ENCODE measurements at places on chromosomes 6 and 20.

- DNase-seq = no peak
These were observed 12.2 kb upstream of the ANKEF1 start for GRCh38 chr20:10022625-10023024.

GRCh38 chr6:79630380-79630882 is 698 bp upstream of the SH3BGRL2 start:
- DNase-seq = no peak

DNA sequence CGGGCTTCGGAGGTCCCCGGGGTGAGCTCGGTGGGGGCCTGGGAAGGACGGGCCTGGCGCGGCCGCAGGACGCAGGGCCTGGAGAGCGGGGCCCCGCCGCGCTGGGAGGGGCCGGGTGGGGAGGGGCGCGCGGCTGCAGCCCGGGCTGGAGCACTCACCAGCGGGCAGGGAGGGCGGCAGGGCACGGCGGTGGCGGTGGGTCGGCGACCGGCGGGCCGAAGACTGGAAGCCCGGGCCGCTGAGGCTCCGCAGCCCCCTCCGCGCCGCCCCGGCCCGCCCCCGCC is at the start of gene GATA5:
TSS of gene GATA5 (minus strand) at position 224 of the 284 bp plus-strand sequence. CDS start 474 bp downstream, outside the sequence.
- DNase-seq = no peak

DNA sequence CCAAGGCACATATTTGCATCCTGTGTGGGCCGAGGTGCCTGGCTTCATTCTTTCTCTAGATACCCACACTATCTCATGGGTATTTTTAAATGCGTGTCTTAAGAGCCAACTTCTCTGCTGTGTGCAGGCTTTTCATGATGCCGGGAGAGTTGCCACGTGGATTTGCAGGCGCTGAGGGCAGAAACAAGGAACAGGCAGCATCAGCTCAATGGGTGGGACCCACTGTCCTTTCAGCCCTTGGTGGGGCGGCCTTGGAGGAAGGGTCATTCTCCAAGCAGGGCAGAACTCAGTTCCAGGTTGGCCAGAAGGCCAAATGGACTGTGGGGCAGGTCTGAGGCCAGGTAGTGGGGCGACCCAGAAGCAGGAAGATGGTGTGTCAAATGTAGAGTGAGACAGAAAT is 84.7 kb downstream of the PHACTR3 start:
- no peak for DNase-seq

- no peak for DNase-seq
These were observed 72.6 kb upstream of the SCGN start for GRCh38 chr6:25579391-25579883.

GRCh38 chr6:753486-753885 is 60.5 kb upstream of the EXOC2 start:
- DNase-seq = no peak

- no peak for DNase-seq
These were observed 29.9 kb downstream of the KIF13A start for GRCh38 chr6:17957498-17957897.

- DNase-seq = no peak
These were observed 250.8 kb upstream of the HTR1E start for GRCh38 chr6:86686496-86686895.

DNA sequence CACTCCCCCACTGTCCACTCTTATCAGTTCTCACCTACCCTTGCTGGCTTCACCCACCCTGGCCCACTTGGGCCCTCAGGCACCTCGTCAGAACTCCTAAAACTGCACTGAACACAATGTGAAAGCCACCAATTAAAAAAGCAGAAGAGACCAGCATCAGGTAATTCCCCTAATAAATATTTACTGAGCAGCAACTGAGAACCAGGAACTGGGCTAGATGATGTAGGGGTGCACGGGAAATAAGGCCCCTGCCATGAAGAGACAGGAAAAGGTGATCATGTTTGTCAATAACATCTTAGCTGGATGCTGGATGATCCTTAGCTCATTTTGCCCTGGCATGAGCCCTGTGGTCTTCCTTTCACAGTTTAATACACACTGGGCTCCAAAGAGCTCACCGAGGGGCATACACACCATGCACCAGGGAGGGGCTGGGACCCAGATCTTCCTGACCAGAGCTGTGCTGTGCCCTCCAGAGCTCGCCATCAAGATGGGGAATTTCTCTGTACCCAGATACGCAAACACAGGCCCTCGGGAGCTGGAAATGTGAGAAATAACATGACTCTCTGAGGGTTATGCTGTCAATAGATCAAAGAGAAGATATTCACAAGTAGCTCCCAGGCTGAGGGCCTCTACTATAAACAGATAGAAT is 113.6 kb upstream of the SLC22A16 start:
- no peak for DNase-seq

- DNase-seq = no peak
These were observed 736.6 kb upstream of the NRSN1 start for GRCh38 chr6:23389386-23389785.

DNA sequence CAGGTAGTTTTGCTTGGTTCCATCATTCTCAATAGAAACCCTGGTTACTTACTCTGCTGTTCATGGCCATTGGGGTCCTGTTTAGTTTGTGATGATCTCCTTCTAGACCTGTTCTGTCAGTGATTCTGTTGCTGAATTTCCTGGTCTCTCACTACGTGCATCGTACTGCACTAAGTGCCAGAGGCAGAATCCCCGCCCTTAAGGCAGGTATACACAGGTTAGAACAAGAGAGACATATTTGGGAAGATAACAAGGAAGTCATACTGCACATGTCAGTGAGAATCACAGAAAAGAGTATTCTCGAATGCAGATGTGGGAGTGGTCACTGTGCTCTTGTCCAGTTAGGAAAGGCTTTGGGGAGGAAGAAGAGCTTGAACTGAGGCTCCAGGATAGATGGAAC is 148.1 kb upstream of the MYLIP start:
- no peak for DNase-seq

GRCh38 chr20:11861479-11861878 is 56.2 kb upstream of the BTBD3 start:
- no peak for DNase-seq

- DNase-seq = no peak
These were observed 591.0 kb upstream of the GJE1 start for GRCh38 chr6:141541581-141542324.

DNA sequence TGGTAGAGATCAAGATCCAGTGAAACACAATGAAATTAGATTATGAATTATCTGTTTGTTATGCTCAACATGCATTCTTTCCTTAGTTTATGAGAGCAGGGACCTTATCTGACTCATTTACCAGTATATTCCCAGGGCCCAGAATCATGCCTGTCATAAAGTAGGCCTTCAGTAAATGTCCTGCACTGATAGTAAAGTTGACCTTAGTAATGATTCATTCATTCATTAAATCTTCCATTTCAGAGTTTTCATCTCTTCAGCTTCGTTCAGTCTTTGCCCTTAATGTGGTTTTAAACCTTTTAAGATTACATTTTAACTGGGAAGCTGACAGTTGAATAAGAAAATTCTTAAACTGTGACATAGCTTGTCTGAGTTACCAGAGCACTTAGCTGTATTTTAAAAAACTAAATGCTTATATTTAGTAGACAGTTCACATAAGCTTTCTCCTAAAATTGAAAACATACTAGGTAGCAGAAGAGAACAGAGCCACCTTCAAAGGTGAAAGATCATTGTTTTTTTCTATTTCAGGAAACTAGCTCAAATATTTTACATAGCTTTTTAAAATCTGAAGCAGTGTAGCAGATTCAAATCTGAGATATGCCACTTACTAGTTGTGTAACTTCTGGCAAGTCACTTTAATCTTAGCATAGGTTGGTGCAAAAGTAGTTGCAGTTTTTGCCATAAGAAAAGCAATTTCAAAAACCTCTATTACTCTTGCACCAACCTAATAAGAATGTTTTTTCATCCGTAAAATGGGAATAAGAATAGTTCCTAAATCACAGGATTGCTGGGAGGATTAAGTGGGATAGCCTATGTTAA is 41.4 kb downstream of the MCM8 start:
- DNase-seq = no peak

- DNase-seq = no peak
These were observed 346.7 kb downstream of the CDH26 start for GRCh38 chr20:60304931-60305330.

DNA sequence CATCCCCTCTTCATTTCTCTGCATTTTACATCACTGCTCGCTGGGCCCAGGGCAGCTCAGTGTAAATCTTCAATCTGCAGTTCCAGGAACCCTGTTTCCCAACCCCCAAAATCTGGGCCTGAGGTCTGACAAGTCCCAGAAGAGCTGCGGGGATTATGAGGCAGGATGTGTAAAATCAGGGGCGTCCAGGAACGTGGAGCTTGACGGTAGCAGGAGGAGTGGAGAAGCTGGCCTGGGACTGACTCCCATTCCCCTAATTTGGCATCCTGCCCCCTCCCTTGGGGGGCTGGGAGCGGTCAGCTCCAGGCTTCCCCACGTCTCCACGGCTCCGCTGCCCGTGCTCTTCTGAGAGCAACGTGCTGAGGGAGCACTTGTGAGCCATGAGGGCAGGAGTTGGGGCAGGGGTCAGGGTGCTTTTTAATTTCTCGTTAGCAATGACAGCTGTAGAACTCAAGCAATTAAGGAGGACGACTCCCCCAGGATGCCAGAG is 23.4 kb upstream of the VEGFA start:
- no peak for DNase-seq

GRCh38 chr6:39077882-39078594 is 29.5 kb downstream of the GLP1R start:
- DNase-seq = no peak

GRCh38 chr6:43274916-43275597 is 23.0 kb upstream of the SLC22A7 start:
- DNase-seq = no peak

- DNase-seq = no peak
These were observed 39.4 kb upstream of the SPDEF start for GRCh38 chr6:34595332-34596184.

GRCh38 chr6:108363113-108363512 is 68.3 kb downstream of the AFG1L start:
- no peak for DNase-seq

- DNase-seq = no peak
These were observed 5.0 kb downstream of the BEND6 start for GRCh38 chr6:56959938-56960337.

GRCh38 chr20:41261260-41261659 is 56.3 kb downstream of the ZHX3 start:
- no peak for DNase-seq

GRCh38 chr20:17771206-17772004 is 71.6 kb downstream of the BANF2 start:
- peak; percentile 55 for DNase-seq

DNA sequence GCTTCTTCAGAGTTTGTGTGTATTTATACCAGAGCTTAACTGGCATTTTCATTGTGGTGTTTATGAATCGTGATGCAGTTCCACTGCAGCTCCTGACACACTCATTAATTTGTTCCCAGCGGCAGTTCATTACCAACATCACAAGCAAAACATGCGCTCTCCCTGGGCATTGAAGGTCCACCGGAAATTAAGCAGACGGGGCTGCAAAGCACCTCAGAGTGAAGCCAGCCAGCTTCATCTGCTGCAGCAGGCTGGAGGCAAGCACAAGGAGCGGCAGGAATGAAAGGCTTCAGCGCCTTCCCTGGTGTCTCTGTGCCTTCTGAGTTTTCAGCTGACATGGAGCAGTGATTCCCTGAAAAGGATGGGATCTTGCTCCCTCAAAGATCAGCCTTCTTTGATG is 246.0 kb upstream of the SPTLC3 start:
- no peak for DNase-seq

DNA sequence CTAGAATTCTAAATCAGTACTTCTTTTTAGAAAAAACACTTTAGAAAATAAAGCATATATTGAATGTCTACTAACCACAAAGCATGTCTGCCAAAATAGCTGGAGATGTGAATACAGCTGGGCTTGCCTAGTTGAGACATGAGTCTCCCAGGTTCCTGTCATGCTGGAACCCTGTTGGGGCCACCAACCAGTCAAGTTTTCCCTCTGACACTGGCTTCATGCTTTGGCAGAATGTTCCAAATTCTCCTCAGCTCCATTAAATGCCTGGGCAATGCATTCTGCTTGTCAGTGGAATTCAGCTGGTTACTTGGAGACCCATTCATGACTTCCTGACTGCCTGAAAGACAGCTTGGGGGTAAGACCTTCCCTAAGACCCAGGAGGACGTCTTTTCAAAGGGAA is 87.2 kb downstream of the PRND start:
- no peak for DNase-seq

DNA sequence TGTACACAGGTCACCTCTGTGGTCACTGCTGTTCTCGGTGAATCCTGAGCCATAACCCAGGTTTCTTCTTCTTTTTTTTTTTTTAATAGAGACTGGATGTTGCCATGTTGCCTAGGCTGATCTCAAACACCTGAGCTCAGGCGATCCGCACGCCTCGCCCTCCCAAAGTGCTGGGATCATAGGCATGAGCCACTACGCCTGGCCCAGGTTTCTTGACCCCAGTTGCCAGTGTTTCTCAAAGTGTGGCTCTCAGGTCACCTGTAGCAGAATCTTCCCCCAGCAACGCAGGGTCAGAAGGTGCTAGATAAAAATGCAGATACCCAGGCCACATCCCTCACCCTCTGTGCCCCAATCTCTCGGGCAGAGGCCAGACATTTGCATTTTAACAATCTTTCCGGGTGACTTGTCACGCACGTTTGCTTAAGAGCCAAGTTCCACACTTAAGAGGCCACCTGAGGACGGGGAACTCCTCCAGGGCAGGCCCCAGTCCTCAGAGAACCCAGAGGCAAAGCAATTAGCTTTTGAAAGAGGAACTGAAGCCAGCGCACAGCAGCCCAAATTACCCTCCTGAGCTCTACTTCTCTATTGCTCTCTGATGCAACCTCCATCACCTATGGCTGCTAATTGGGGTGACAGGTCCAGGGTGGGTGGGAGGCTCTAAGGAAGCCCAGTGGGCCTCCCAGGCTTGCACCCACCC is 81.8 kb downstream of the NFATC2 start:
- DNase-seq = peak; percentile 19

DNA sequence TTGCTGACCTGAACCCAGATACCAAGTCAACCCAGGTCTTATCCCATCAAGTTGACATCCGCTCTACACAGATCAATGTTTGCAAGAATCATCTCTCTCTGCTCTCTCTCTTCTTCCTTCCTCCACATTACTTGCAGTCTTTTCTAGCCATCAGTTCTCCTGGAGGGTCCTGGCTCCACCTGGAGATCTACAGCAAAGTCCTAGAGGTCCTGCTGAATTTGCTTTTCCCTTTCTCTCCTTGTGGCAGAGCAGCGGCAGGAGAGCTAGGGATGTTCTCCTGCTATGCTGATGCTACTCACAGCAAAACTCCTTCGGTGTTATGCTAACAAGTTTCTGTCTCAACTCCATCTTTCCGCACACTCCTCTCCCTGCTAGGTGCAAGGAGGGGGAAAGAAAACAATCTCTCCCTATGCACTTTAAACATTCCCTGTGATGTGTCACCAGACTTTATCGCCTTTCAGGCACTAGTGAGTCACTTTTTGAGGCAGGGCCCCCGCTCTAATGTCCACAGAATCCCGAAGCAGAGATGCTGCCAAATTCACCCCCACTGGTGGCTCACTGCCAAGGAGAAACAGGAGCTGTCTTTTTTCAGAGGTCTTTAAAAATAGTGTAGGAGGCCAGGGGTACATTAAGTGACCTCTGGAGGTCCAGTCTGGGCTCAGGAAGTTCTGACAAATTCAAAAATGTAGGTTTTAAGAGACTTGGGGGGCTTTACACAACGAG is 62.6 kb downstream of the FAM50B start:
- no peak for DNase-seq

All from DMS79 treated with DMSO at 0.1 percent for 48 hours (cell line).